Fibroblast of pulmonary artery (primary cell): ENCODE measurements at places on chromosomes 7 and 10.
A peak's percentile ranks its signal among the peaks of the same experiment; 100 is the strongest.

GRCh38 chr7:37915438-37915837 is 1.2 kb downstream of the SFRP4 start:
- DNase-seq = no peak

DNA sequence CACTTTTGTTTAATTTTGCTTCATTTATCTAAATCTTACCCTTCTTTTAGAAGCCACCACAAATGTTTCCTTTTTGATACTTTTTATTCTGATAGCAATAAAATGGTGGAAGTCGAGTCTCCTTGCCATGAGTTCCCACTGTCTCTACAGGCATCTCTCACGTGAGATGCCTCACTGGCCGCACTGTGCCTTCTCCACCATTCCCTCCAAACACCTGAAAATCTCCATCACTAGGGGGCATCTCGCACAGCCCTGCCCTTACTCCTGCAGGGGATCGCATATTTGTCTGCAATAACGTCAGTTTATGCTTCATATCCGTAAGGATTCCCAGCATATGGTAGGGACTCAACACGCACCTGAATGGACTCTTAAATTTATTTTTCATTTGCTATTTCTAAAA is 56.3 kb upstream of the NCAPG2 start:
- DNase-seq = no peak

DNA sequence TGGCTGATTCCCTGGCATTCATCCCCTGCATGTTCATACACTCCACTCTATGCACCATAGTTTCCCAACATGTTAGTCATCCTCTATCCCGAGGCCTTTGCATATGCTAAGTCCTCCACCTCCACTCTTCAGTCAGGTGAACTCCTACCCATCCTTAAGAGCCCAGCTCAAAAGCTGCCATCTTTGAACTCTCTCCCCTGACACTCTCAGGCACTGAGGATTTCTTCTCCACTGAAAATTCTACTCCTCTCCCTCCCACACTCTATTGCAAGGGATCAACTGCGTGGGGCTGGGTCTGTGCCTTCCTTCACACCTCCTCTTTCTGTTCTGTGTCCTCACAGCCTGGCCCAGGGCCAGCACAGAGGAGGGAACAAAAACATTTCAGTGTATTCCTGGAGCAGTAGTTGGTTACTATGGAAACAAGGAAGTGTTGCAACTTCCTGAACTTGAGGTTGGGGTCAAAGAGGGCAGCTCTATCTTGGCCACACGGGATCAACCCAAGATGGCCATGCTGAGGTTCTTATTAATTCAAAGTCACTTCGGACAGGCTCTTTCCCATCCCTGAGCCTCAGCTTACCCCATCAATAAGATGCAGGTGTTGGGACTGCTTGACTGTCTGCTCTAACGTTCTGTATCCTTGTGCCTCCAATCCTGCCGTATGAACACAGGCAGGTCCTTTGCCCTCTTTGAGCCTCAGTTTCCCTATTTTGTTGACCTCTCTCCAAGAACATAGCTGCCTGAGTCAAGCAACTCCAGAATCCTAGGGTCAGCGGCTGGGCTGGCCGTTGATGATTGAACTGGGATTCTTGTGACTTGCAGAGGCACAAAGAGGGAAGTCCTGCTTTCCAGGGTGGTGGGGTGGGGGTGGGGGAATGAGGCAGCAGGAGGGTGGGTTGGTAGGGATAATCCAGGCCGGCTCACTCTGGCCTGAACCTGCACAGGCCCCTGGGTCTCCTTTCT is 15.5 kb downstream of the ZMIZ1 start:
- peak; percentile 95 for DNase-seq

DNA sequence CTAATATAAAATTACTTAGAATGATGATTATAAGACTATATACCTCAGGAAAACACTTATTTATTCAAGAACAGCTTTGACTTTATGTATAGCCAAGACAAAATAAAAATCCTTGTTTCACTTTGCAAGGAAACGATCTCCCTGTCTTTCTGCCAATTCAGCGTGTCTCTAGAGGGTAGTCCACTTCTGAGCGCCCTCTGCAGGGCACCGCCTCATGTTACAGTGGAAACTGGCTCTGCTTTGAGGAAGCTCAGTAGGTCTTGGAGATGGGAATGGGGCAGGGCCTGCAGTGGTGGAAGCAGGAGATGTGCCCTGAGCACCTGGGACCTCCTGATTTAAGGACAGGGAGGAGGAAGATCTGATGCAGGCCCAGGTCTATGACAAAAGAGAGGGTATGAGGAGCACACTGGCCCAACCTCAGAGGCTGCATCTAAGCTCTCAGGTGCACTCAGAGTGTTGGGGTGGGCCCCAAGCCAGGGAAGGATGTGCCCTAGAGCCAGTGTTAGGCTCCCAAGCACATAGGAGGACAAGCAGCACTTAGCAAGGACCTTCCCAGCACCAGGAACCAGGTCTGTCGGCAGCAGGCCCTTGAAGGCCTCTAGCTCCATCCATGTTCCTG is 481.0 kb downstream of the TNS3 start:
- peak; percentile 69 for DNase-seq

GRCh38 chr10:12432402-12433189 is 83.2 kb downstream of the CAMK1D start:
- DNase-seq = no peak

DNA sequence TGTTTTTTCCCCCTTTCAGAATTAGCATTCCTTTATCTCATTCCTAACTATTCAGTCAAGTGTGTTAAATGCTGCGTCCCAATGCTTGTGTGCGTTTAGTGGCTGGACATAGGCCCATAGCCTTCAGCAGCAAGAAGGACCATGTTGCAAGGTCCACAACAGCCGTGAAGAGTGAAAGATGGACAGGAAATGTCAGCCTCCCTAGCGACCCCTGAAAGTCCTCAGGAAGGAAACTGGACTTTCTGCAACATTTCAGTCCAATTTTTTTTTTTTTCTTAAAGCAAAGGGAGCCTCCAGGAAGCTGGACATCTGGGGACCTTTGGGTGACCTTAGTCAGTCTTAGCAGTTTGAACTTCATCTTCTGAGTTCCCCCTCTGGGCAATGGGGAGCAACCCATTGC is 550.7 kb upstream of the MGMT start:
- no peak for DNase-seq

GRCh38 chr7:43700646-43701499 is 28.4 kb downstream of the COA1 start:
- DNase-seq = no peak

GRCh38 chr7:158027646-158028045 is 560.0 kb downstream of the PTPRN2 start:
- no peak for DNase-seq

GRCh38 chr10:121409466-121410104 is 188.7 kb downstream of the FGFR2 start:
- no peak for DNase-seq

DNA sequence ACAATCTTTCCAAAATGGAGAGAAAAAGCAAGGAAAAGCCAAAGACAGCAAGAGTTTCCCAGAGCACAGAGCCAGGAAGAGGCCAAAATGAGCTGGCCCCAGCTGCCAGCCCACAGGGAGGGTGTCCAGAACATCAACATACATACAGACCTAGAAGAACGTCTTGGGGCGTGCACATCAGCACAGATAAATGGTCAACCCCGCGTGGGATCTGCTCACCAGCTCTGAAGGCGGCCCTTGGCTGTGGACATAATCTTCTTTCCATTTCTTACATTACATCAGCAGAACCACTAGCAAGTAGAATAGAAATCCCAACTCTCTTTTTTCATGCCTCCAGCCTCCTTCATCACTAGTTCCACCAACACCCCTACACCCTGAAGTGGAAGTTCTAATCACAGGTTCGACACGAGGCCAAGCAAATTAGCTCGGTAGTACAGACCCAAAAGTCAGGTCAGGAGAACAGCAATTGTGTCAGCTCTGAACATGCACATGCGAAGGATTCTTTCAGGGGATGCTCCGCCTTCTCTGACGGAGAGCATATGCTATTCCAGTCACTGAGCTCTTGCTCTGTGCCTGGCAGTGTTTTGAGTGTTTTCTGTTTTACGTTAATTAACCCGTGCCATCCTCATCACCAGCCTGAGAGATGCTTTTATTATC is 16.4 kb downstream of the SH3PXD2A start:
- no peak for DNase-seq

- no peak for DNase-seq
These were observed 46.8 kb downstream of the PPIF start for GRCh38 chr10:79393924-79394610.

- DNase-seq = no peak
These were observed 220.9 kb downstream of the BUB3 start for GRCh38 chr10:123375097-123375496.
